ENCODE measurements at places on chromosomes 6 and 20.

GRCh38 chr6:52610745-52611355 lies 34.0 kb upstream of the TRAM2 start:
- no peak for DNase-seq

DNA sequence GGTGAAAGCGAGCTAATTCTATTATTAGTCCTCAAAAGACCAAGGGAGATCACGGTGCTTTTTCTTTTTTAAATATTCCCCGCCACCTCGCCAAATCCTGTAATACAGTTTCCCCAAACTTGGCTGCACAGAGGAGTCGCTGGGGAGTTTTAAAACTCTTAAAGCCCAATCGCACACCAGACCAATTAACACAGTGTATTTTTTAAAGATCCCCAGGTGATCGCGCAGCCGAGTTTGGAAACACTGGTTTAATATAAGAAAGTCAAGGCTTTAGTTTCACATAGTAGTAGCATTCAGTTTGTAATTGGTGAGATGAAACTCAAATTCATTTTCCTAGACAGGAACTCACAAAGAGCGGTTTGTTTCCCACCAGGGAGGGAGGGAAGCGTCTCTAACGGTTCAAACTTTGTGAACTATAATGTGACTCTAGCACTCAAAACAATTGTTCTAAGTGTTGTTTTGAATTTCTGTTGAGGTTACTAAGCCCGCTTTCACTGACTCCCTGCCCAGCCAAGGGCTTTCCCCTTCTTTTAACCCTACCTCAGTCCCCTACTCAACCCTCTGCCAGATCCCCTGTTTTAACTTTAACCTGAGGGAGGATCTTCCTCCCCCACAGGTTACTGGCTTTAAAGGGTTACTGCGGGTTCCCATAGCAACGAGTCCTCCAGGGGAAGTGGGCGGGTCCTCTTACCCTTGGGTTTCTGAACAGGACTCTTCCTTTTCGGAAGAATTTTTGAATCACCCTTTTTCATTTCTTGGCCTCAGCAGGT lies 25.7 kb upstream of the BTBD3 start:
- DNase-seq, result peak; percentile 72

DNA sequence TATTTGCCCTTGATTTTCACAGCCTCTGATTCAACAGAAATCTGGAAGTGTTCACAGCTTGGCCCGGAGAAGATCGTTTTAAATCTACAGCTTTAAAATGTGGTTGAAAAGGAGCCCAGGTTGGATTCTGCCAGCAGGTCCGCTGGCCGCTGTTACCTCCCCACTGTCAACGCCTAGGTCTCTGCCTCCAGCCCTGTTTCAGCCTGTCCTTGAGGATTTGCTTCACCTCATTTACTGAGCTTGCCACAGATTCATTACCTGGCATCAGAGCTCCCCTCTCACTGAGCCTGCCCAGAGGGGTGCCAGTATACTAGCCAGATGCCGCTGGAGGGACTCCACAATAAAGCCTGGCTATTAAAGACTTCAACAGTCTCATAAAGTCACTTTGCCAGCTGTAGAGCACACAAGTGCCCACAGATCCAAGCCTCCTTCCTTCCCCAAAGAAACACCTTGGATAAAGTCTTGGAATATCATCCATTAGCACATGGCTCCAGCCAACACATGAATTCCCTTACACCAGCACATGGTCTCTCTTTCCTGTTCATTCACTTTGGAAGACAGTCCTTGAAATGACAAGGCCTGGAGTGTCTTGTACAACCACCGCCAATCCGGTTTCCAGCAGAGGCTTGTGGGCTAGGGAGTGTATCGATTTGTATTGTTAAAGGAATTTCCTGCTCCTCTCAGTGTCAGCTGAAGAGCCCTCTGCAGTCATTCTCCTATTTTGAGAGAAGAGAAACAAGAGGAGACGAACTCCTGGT lies 9.5 kb upstream of the NR2E1 start:
- no peak for DNase-seq

DNA sequence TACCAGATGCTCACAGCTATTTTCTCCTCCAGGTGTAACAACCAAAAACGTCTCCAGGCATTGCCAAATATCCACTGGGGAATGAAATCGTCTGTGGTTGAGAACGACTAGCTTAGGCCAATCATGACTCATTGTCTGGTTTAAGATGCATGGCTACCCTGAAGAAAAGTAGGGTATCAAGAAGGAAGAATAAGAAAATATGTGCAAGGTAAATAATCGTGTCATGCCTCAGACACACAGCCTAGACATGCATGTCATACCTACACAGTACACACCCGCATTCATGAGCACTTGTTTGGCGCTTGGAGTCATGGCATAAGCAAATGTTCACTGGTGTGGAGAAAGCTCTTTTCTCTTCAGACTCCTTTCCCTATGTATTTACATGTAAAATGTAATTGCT lies 745.7 kb downstream of the MAFB start:
- DNase-seq, result no peak

GRCh38 chr20:33522256-33522820 lies 32.4 kb downstream of the CBFA2T2 start:
- no peak for DNase-seq

- peak; percentile 83 for DNase-seq
Measured at GRCh38 chr6:35522660-35523658, 10.3 kb upstream of the TULP1 start.

GRCh38 chr20:59579404-59580145 lies 24.8 kb upstream of the PHACTR3 start:
- no peak for DNase-seq

GRCh38 chr6:141303907-141304306 lies 828.8 kb upstream of the GJE1 start:
- DNase-seq, result no peak

DNA sequence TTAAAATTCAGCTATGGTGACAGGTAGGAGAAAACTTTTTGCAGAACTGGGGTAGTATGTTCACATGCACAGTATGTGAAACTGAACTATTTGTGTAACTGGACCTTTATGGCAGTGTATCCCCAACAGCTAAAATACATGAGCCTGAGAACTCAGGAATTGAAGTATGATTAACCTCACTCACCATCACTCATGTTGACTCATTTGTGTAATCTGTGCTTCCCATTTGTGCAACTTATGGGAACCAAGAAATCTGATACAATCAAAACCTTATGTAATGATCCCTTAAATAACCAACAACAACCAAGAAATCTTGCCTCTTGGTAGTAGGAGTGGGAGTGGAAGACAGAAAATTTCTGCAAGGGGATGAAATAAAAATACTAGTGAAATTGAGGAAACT lies 674.9 kb downstream of the HDGFL1 start:
- no peak for DNase-seq

- no peak for DNase-seq
Measured at GRCh38 chr6:55438203-55438602, 110.9 kb downstream of the GFRAL start.

DNA sequence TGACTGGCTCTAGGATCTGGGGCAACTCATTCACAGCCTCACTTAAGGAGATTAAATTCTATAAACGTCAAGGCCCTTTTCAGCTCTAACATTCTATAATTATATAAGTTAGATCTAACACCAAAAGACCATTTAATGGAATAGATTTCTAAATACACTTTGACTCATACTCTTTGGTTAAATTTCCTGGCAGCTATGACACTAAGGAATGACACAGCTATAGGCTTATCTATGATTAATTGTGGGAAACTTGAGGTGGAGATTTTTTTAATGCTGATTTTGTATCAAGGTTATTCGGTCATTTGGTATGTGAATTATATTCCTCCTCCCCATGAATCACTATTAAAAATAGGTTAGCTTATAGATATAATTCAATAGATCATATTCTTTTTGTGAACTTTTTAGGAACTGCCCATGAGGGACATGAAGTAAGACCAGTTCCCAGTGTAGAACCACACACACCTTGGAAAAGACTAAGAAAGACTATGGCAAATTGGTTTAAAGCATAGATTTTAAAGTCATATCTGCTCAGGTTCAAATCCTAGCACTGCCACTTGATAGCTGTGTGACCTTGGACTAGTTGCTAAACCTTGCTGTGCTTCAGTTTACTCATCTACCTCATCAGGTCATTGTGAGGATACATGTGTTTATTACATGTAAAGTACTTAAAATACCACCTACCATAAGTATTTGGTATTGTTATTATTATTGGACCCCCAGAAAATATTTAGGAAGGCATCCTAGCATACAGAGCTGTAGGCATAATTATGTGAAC lies 116.0 kb downstream of the CRYBG1 start:
- peak; percentile 77 for DNase-seq

DNA sequence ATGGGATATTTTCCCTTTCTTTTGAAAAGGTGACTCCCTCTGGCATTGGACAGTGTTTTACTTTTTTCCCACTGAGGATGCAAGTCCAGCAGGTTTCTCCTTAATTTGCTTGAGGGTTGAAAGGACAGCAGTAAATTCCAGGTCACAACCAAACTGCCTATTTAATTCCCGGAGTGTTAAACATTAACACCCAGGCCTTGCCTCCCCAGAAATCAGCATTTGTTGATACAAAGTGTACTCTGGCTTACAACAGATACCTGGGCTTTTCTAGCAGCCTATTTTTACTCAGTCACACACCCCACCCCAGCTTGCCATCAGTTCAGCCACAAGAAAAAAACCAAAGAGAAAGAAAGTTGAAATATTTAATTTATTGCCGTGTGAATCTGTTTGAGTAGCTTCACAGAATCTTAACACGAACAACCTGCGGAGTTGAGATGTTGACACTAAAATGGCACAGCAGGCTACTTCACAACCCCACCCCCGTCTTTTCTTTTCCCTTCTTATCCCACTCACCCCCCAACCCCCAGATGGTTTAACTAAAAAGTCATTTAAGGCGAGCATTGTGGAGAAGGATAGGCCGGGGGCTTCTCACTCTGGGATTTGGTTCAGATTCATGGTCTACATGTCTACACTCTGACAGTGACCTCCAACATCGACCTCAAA lies 45.7 kb downstream of the MYLIP start:
- no peak for DNase-seq

GRCh38 chr6:126718600-126719327 lies 378.8 kb downstream of the CENPW start:
- DNase-seq, result no peak

GRCh38 chr6:87444362-87444761 lies 28.4 kb upstream of the SLC35A1 start:
- DNase-seq, result no peak

Measured in suppressor macrophage treated with lipopolysaccharide for 1 hour (primary cell).